ENCODE measurements at places on chromosomes 3 and 15. TPM values are rescaled to one million over a fixed set of nuclear protein-coding genes. Genes with fewer than 3 reads are reported as not detected.

- peak overlapping the region; percentile 91 for H3K27ac ChIP-seq
- H3K4me1 ChIP-seq, result peaks cover 13% of the 10 kb centered on the region
- H3K4me3 ChIP-seq, result peak overlapping the region; percentile 98
- no peaks in the 10 kb centered on the region for H3K36me3 ChIP-seq
- H3K27me3 ChIP-seq, result no peaks in the 10 kb centered on the region
These were observed 29.9 kb upstream of the ST3GAL6 start for GRCh38 chr3:98733053-98733811.

- no peaks in the 10 kb centered on the region for H3K4me1 ChIP-seq
- no peak for DNase-seq
- no peaks in the 10 kb centered on the region for H3K27me3 ChIP-seq
- no peak overlapping the region for H3K27ac ChIP-seq
These were observed 16.5 kb upstream of the HEG1 start for GRCh38 chr3:125072301-125072700.

- no peak overlapping the region for H3K4me3 ChIP-seq
- H3K4me1 ChIP-seq, result no peaks in the 10 kb centered on the region
- H3K36me3 ChIP-seq, result no peaks in the 10 kb centered on the region
- H3K27ac ChIP-seq, result no peak overlapping the region
- H3K27me3 ChIP-seq, result no peaks in the 10 kb centered on the region
These were observed 53.7 kb downstream of the DLG1 start for GRCh38 chr3:197244751-197245150.

GRCh38 chr3:154668187-154668586, 238.2 kb upstream of the GPR149 start:
- no peaks in the 10 kb centered on the region for H3K36me3 ChIP-seq
- H3K4me1 ChIP-seq, result no peaks in the 10 kb centered on the region
- H3K27me3 ChIP-seq, result no peaks in the 10 kb centered on the region

Gene RASL12
- total RNA-seq, result 211 TPM

DNA sequence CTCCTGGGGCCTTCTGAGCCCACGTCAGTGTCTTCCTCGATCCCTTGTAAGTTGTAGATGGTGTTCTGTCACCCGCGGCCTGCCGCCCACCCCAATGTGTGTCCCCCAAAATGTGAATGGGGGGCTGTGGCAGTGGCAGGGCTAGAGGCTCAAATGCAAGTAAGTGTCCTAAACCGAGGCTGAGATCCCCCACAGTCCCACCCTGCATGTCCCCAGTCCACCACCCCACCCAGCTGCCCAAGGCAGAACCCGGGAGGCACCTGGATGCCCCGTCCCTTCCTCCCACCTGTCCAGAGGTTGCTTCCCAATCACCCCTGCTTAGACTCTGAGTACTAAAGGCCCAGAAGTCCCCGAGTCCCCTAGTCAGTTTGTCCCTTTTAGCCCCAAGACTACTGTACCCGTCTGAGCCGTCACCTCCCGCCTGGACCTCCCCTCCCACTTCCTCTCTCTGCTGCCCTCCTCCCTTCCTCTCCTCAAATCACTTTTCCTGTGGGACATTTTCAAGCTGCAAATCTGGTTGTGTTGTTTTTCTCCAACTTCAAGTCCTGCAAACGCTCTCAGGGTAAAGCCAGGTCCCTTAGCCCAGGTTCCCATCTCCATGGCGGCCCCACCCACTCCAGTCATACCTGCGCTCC, 11.8 kb upstream of the PLXND1 start:
- no peaks in the 10 kb centered on the region for H3K27me3 ChIP-seq
- no peak overlapping the region for H3K4me3 ChIP-seq
- DNase-seq, result no peak
- no peak overlapping the region for H3K27ac ChIP-seq
- H3K36me3 ChIP-seq, result no peaks in the 10 kb centered on the region

DNA sequence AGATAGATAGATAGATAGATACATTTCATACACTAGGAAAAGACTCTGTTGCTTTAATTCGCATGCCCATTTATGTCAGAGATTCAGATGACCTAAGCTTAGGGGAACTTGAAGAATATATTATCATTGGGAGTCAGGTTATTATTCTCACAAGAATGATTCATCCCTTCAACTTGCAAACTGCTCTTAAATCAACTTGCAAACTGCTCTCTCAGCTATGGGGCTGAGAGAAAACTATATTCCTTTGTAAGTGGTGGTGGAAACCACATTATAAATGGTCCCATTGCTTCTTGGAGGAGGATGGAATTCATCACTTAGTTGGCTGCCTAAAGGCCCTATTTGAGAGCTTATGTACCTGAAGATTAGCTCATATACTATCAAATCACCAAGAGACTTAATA, 160.9 kb upstream of the STAC start:
- no peak overlapping the region for H3K4me3 ChIP-seq
- DNase-seq, result no peak
- H3K4me1 ChIP-seq, result peaks cover 6% of the 10 kb centered on the region
- H3K27ac ChIP-seq, result peak overlapping the region; percentile 43
- H3K36me3 ChIP-seq, result no peaks in the 10 kb centered on the region

DNA sequence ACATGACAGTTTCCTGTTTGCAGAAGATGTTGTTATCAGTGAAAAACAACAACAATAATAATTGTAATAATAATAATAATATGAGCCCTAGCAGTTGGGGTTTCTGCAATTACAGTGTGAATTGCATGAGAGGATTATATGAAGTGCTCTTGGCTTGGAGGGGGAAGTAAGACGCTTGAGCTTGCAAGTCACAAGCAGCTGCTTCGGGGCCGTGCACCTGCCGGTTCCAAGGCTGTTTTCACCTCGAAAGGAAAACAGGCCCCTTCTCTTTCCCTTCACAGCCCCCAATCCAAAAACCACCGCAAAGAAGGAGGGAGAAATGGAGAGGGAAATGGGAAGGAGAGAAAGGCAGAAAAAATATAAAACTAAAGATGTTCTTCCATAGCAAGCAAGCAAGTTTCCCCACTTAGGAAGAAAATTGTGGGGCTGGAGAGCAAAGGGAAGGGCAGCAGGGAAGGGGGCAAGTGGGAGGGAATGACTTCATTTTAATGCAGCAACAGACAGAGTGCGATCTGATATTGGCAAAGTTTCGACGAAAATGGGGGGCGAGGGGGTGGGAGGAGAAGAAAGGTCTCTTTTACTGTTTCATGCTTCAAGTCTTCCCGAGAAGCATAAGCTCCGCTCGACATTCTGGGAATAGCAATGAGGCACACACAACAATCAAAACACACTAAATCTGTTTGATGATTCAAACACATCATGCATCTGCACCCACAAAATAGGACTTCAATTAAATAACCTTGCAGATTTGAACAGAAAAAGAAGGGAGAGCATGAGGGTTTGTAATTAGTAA, 284.2 kb upstream of the ATP11B start:
- H3K4me1 ChIP-seq, result no peaks in the 10 kb centered on the region
- H3K4me3 ChIP-seq, result no peak overlapping the region
- H3K27ac ChIP-seq, result no peak overlapping the region
- H3K27me3 ChIP-seq, result no peaks in the 10 kb centered on the region
- no peaks in the 10 kb centered on the region for H3K36me3 ChIP-seq

Gene ZNF662
- 12.6 TPM for total RNA-seq

DNA sequence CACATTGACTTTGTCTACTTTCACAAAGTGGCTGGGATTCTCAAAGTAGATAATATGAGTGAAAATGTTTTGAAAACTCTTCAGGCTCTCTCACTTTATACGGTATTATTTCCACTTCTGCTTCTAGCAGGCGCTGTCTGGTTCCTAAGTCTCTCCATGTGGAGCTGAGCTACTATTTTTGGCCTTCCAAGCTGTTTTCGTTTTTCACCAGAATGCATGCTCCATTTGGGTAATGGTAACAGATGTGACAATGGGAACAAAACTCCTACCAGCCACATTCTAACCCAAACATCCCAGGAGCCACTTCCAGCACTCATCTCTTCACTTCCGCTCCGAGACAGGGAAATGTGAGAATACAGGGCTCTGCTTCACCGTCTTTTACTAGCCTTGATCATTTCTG, 586.7 kb downstream of the NTRK3 start:
- H3K4me1 ChIP-seq, result peaks cover 10% of the 10 kb centered on the region
- H3K27ac ChIP-seq, result peak overlapping the region; percentile 26
- no peaks in the 10 kb centered on the region for H3K27me3 ChIP-seq
- DNase-seq, result no peak

GRCh38 chr3:177932750-177933660, 603.2 kb upstream of the KCNMB2 start:
- no peak overlapping the region for H3K27ac ChIP-seq
- DNase-seq, result no peak
- no peaks in the 10 kb centered on the region for H3K27me3 ChIP-seq
- H3K4me3 ChIP-seq, result no peak overlapping the region
- peaks cover 44% of the 10 kb centered on the region for H3K4me1 ChIP-seq
- no peaks in the 10 kb centered on the region for H3K36me3 ChIP-seq

GRCh38 chr3:193777524-193777923, 184.5 kb downstream of the OPA1 start:
- H3K4me1 ChIP-seq, result no peaks in the 10 kb centered on the region
- no peak overlapping the region for H3K27ac ChIP-seq
- no peaks in the 10 kb centered on the region for H3K36me3 ChIP-seq
- no peak for DNase-seq
- no peak overlapping the region for H3K4me3 ChIP-seq

Measured in thoracic aorta (tissue), 2 donors.